ENCODE measurements at places on chromosomes 5 and 9.

DNA sequence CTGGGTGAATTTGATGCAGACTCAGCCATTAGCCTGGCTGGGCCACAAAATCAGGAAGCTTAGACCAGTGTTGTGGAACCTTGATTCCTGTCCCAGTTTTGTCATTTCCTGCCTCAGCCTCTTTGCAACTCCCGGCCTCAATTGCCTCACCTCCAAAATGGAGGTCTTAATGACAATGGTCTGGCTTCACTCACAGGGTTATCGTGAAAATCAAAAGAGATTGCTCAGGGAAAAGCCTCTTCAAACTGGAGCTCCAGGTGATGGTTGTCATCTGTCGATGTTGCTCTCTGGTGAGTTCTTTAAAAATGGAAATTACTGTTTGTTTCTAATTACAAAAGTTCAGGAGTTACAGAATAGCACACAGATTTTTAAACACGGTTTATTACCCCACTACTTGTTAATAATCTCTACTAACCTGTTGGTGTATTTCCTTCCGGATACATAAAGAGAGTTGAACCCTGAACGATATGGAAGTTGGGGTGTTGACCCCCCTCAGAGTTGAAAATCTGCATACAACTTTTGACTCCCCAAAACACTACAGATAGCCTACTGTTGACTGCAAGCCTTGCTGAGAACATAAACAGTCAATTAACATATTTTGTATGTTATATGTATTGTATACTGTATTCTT lies 109.9 kb upstream of the CPEB4 start:
- DNase-seq, result no peak

- DNase-seq, result peak; percentile 85
These were observed 5.0 kb upstream of the RNF44 start for GRCh38 chr5:176542135-176542595.

- DNase-seq, result no peak
These were observed 40.1 kb downstream of the ELL2 start for GRCh38 chr5:95921501-95921900.

DNA sequence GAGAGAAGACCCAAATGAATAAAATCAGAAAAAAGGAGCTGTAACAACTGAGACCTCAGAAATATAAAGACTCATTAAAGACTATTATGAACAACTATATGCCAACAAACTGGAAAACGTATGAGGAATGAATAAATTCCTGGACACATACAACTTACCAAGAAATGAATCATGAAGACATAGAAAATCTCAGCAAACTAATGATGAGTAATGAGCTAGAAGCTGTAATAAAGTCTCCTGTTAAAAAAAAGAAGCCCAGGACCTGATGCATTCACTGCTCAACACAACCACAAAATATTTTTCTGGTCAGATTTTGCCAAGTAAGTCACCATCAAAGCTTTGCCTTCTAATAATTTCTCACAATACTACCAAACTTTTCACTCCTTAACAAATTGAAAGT lies 666.7 kb downstream of the LRRC70 start:
- DNase-seq, result no peak

DNA sequence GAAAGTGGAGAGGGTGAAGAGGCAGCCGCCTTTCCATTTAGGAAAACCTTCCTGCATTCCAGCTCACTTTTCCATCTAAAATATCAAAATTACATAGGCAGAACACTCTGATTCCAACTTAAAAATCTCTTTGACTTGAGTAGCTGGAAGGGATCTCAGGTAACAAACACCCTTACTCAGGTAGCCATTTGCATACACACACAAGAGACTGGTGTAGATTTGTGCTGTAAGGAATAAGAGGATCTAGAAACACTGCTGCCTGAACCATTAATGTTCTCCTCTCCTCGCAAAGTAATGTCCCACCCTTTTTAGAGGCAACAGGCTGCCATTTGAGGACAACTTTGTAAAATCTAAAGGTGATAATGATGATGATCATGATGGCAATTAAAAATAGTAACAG lies 53.5 kb downstream of the BNC2 start:
- DNase-seq, result no peak

- no peak for DNase-seq
These were observed 101.1 kb downstream of the PSD2 start for GRCh38 chr5:139896718-139897117.

DNA sequence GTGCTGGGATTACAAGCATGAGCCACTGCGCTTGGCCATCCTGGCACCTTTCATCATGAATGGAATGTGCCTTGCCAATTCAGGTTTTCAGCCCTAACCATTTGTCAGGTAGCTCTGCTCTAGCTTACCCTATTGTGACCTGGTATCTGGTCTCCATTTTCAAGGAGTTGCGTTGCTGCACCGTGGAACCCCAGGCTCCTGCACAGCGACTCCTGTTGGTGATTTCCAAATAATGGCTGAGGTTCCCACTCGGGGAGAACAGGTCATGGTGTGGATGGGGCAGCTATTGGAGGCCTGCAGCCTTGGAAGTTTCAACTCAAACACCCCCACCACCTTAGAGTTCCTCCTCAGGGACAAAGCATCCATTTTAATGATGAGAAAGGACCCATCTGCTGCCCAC lies 18.7 kb upstream of the CTSV start:
- no peak for DNase-seq

DNA sequence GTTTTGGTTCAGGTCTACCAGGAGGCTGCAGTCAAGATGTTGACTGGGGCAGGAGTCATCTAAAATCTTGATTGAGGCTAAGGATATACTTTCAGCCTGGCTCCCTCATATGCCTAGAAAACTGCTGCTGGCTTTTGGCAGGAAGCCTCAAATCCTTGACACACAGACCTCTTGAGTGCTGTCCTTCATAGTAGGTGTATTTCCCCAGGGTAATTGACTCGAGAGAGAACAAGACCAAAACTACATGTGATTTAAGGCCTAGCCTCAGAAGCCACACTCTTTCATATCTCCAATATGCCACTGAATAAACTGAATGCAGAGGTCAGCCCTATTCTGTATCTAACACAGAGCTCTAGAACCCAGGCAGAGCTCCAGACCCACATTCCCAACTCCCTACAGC lies 402.3 kb upstream of the ADAMTS16 start:
- no peak for DNase-seq

- DNase-seq, result no peak
These were observed 77.5 kb upstream of the ZNF169 start for GRCh38 chr9:94181408-94182181.
